ENCODE measurements at places on chromosomes 3 and 15.

GRCh38 chr3:181906338-181906737 lies 194.6 kb downstream of the SOX2 start:
- DNase-seq = no peak

GRCh38 chr3:196894557-196895295 lies 27.0 kb downstream of the SENP5 start:
- DNase-seq = no peak

DNA sequence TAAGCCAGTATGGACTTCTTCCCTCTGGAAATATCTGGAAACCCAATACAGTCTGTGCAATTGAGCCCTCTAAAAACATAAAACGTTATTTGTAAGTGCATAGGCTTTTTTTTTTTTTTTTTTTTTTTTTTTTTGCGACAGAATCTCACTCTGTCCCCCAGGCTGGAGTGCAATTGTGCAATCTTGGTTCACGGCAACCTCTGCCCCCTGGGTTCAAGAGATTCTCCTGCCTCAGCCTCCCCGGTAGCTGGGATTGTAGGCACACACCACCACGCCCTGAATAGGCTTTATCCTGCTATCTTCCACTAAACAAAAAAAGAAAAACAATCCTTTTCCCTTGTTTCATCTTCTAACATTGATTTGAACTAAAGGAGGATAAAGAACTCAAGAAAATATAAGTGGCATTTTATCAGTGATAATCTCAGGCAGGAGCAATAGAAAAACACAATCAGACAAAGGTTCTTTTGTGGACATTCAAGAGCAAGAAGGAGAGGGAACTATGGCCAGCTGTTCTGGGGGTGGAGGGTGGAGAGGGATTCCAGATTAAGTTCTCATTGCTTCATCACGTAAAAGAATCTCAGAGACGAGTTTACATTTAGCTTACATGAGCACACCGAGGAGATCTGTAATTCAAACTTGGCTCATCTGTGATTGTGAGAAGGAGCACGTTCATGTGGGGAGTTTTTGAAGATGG lies 68.6 kb downstream of the ITGB5 start:
- DNase-seq = no peak

- DNase-seq = no peak
Observed at GRCh38 chr15:94480289-94480834, 249.0 kb downstream of the MCTP2 start.

DNA sequence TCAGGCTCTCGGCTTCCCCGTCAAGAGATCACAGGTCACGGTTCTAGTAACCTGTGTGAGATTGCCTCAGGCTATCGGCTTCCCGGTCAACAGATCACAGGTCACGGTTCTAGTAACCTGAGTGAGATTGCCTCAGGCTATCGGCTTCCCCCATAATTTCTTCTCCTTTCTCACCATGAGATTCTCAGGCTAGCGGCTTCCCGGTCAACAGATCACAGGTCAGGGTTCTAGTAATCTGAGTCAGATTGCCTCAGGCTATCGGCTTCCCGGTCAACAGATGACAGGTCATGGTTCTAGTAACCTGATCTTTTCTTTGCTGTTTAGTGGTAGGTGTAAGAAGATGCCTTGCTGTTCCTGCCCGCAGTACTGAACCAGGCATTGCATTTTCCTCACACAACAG lies 418.2 kb upstream of the ZNF717 start:
- no peak for DNase-seq

- DNase-seq = no peak
Observed at GRCh38 chr15:52207191-52207590, 16.0 kb upstream of the GNB5 start.

DNA sequence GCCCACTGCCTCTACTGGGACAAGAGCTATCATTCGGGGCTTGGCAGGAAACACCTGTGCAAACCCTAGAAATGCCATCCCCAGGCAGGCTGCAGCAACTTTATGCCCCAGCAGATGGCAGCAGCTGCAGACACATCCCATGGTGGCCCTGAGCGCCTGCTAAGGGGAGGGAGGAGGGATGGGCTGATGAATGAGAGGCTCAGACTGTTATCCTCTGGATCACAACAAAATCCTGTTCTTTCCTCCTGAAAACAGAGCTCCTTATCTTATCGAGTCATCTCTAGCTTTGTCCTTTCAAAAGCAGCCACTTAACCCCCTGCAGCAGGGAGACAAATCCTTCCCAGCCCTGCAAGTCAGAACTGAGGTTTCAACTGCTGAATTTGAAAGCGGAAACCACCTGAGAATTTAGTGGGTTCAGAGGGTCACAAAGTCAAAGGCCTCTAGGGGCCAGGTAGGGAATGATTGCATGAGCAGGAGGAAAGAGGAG lies 90.6 kb upstream of the PROK2 start:
- peak; percentile 10 for DNase-seq

- DNase-seq = no peak
Observed at GRCh38 chr3:125428216-125428830, 53.2 kb upstream of the ZNF148 start.

DNA sequence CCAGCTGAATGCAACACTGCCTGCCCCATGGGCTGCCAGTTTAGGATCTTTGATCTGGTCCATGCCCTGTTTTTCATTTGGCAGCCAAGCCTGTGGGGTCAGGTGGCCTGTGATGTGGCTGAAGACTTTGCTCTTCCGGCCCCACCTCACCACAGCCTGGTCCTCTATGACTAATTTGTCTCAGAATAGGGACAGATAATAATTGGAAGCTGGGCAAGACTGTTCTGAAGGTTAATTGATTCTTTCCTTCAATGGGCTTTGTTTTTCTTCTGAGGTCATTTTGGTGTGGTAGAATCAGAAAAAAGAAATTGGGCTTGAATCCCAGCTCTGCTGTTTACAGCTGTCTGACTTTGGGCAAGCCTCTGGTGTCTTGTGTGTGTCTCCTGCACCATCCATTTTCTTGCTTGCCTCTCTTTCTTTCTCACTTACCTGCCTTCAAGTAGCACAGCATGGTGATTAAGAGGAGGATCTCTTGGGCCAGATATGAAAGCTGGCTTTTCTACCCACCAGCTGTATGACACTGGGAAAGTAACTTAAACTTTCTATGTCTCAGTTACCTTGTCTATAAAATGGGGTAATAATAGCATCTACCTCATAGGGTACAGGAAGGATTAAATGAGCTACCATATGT lies 24.2 kb downstream of the ABHD2 start:
- no peak for DNase-seq

GRCh38 chr3:121948641-121949040 lies 54.4 kb downstream of the SLC15A2 start:
- DNase-seq = no peak

DNA sequence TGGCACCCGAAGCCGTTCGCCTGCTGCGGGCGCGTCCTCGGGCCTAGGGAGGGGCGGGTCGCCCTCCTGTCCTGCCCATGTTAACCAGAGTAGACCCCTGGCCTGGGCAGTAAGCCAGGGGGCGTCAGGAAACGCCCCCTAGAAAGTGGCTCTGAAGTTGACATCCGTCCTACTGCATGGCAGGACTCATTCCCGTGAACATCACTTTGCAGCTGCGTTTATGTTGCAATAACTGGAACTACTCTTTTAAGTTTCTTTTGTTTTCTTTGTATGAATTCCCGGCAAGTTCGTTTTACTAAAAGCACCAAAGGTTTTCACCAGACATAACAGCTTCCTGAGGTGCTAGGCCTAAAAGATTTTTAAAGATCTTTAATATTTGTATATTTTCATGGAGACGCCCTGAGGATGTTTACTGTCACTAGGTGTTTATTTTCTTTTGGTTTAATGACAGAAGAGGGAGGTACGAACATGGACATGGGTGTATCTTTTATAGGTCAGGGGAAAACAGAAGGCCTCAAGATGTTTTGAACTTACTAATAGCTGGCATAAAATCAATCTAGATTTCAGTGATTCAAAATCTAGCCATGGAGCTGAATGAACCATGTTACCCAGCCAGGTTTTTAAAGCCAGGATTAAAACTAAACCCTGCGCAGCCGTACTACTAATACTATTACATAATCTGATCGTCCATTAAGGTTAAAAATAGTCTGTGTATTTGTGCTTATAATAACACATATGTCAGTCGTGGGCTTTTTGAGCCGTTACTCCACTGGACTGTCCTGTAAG lies 1.0 kb downstream of the C15orf61 start:
- DNase-seq = no peak

- no peak for DNase-seq
Observed at GRCh38 chr3:38907426-38907825, 91.4 kb upstream of the SCN10A start.

- no peak for DNase-seq
Observed at GRCh38 chr3:147890114-147890513, 480.9 kb downstream of the ZIC1 start.

- no peak for DNase-seq
Observed at GRCh38 chr3:122918576-122919290, 108.8 kb downstream of the SEMA5B start.

DNA sequence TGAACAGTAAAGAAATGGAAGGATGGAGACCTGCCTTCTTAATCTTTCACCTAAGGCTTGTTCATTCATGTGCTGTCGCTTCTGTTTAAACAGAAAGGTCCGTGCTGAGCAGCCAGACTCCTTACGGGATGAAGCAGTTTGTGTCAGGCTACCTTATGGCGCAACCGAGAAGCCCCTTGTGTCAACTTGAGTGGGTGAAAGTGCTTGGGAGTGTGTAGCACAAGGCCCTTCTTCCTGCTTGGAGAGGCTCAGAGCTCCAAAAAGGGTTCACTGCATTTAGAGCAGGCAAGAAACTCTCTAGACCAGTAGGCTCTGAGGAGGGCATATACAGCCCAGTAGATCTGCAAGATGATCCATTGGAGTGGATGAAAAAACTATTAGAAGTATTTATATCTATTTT lies 16.0 kb downstream of the CAPN3 start:
- no peak for DNase-seq

- DNase-seq = peak; percentile 3
Observed at GRCh38 chr15:91407269-91407889, 307.3 kb downstream of the SV2B start.

DNA sequence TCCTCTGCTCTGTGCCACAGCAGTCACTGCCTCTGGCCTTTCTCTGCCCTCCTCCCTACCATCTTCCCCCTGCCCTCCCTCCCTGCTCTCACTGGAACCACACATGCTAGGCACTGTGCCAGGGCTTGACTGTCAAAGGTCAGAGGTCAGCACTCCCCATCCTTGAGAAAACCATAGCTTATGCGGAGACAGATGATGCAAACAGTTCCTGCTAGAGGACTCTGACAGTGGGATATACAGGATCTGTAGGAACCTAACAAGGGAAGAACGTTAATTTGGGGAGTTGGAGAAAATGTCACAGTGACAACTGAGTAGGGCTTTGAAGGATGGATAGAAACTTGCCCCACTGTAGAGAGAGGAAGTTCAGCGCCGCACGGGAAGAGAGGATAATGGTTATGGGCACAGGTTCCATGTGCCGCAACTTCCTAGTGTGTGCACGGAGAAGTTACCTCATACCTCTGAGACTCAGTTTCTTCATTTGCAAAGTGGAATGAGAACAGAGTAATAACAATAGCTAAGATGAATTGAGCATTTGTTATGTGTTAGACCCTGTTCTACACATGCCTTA lies 29.3 kb upstream of the XYLB start:
- DNase-seq = no peak

DNA sequence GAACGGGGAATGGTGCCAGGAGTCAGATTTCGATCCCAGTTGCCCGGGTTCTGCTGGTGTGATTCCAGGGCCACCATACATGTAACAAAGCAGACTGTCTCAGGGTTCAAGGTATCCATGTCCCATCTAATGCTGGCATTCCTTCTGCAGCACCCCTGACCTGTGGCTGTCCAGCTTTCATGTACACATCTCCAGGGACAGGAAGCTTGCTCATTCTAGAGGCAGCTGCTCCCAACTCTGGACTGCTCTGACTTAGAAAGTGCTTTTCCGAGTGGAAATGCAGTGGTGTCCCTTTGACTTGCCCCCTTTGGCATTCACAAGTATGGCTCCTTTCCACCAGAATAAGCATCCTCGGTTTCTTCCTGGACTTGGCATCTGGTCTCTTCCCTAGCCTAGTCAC lies 30.9 kb downstream of the PML start:
- no peak for DNase-seq

GRCh38 chr3:126501054-126501453 lies 16.5 kb downstream of the UROC1 start:
- no peak for DNase-seq

- no peak for DNase-seq
Observed at GRCh38 chr3:123651449-123652341, 66.8 kb upstream of the HACD2 start.

- no peak for DNase-seq
Observed at GRCh38 chr15:96619174-96619573, 288.7 kb downstream of the NR2F2 start.

GRCh38 chr15:52529341-52529924 lies 753 bp upstream of the MYO5A start:
- peak; percentile 0 for DNase-seq

DNA sequence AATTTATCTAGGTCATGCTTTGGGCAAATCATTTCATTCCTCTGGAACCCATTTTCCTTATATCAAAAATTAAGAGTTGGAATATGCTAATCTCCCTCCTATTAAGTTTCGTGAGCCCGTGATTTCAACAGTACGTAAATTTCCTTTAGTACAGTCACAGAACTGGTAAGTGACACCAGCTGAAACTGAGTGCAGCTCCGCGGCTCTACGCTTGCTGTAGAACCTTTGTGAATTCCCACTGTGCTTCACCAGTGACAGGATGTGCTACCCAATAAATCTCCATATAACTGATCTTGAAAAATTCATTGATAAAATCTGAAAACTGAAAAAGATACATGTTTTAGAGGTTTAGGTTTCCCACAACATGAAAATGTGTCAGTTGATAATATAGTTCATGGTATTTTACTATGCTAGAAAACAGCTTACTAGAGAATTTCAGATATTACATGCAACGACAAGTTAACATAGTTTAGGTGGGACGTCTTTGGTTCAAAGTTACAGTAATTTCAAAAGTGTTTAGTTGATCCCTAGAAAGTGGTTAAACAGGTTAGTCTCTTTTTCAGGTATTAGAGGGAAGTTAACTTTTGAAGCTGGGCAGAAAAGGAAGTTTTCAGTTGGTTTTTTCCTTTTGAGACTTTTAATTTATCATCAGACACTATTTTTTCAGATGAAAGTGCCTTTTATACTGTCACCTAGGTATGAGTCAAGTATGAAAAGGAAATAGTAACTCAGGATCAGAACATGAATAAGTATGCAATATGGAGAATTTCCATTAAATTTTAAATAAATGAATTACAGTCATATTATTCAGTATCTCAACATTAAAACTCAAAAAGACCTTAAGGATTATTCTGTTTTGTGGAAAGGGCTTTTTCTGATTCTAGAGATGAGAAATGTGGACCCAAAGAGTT lies 57.0 kb downstream of the PPARG start:
- no peak for DNase-seq

Measured in NCI-H2029 treated with DMSO at 0.1 percent for 48 hours (cell line).